ENCODE measurements at places on chromosomes 4 and X.

GRCh38 chr4:149264093-149264733, 551.4 kb downstream of the IQCM start:
- peak; percentile 24 for DNase-seq

DNA sequence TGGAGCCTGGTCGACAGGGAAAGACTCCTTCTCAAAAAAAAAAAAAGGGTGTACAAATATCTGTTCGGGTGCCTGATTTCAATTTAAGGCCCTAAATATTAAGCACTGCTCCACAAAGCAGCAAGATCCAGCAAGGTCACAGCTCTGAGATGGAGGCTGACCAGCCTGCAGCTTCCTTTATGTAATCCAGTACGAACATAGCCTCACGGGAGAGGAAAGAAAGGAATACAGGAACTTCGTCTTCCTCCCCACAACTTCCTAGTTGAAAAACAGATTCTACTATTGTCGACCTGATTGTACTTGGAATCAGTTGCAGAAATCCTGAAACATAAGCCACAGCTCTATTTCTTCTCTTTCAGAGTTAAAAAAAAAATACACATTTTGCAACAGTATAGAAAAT, 53.5 kb upstream of the TBC1D9 start:
- no peak for DNase-seq

DNA sequence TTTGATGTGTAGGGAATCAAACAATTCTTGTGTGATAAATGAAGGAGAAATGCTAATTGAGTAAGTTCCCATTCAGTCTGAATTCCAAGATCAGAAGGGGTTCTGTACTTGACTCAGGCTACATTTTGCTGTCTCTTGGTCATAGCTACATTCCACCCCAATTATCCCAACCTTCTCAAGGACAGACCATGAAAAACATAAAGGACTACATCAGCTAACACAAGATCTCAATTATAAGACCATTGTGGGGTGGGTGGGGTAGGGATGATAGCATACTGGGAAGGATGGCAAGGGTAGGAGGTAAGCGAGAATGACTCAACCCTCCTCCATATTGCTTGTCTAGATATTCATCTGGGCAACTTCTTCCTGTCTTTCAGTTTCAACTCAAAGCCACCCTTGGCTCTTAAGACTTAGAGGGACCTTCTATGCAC, 87.4 kb upstream of the ETNPPL start:
- DNase-seq = peak; percentile 31

DNA sequence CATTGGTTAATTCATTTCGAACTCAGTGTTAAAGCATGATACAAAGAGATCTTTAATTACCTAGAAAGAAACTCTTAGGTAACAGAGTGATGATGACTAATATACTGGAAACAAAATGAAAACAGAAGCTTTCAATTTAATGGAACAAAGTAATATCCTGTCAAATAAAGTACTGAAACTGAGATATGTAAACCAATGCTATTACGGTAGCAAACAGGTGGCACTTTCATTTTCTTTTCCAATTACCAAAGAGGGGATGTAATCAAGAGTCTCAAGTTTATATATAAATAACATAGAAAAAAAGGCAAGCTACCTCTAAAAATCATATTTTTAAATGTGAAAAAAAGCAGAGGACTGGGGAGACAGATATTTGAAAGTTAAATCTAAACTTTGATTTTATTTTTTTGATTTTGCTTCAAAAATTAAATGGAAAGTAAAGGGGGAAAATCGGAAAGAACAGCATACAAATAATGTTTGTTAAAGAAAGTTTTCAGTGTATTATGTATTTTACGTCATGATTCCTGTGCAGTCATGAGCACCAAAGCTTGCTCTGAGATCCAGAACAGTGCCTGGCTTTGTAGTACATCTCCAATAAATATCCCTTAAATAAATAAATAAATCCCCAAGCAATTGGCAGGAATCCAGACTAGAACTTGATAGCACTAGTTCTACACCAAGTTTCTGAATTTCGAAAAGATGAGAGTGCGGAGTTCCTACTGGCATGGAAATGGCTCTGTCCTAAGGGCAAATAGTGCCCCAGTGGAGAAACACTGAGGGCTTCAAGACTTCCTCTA, 25.0 kb upstream of the RAPGEF2 start:
- peak; percentile 71 for DNase-seq

DNA sequence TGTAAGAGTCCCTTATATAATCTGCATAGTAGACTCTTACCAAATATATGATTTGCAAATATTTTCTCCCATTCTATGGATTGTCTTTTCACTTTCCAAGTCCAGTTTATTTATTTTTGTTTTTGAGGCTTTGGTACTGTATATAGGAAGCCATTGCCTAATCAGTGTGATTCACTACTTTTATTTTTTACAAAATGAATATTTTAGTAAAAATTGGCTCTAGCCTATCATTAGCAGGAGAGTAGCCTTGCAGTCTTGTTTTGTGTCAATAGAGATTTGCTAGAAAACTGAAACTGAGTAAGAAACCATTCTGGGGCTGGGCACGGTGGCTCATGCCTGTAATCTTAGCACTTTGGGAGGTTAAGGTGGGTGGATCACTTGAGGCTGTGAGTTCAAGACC, 199.9 kb upstream of the MAB21L2 start:
- no peak for DNase-seq
